ENCODE measurements at places on chromosomes 2 and 18.

GRCh38 chr2:185456517-185456916 is 282.1 kb upstream of the FSIP2 start:
- DNase-seq = no peak

DNA sequence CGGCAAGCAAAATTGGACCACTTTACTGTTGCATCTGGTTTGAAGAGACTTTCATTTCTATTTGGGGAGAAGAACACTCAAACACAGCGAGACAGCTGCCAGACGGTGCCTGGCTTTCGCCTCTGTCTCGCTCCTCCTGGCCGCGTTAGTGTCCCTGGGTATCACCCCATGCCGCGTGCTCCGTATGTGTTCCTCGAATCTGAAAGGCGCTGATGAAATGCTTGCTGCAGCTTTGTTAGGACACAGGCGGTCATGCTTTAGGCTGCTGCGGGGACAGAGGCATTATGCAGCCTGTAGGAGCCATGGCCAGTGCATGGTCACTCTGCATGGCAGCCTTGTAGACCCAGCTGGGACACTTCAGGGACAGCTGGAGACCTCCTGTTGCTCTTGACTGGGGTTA is 53.9 kb downstream of the LDLRAD4 start:
- no peak for DNase-seq

DNA sequence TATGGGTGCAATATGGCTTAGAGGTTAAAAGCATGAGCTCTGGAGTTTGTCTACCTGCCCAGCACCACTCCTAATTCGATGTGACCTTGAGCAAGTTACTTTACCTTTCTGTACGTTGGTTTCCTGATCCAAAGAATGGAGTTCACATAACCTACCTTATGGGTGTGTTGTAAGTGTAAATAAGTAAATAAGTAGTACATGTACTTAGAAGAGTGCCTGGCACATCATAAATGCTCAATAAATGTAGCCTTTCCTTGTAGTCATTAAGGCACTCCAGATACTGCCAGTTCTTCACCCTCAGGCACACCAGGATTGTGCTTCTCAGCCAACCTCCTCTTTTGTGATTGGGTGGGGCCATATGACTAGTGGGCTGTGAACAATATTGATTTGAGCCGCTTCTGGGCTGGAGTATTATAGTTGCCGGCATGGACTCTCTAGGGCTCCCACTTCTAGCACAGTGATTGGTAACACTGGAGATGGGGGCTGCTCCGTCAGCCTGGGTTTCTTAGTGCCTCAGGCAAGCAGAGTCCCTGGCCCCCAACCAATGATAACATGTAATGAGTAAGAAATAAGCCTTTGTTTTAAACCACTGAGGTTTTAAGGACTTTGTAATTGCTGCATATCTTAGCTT is 101.7 kb upstream of the NOSTRIN start:
- DNase-seq = no peak

- peak; percentile 18 for DNase-seq
Measured at GRCh38 chr18:62187543-62188510, 772 bp downstream of the RELCH start.

DNA sequence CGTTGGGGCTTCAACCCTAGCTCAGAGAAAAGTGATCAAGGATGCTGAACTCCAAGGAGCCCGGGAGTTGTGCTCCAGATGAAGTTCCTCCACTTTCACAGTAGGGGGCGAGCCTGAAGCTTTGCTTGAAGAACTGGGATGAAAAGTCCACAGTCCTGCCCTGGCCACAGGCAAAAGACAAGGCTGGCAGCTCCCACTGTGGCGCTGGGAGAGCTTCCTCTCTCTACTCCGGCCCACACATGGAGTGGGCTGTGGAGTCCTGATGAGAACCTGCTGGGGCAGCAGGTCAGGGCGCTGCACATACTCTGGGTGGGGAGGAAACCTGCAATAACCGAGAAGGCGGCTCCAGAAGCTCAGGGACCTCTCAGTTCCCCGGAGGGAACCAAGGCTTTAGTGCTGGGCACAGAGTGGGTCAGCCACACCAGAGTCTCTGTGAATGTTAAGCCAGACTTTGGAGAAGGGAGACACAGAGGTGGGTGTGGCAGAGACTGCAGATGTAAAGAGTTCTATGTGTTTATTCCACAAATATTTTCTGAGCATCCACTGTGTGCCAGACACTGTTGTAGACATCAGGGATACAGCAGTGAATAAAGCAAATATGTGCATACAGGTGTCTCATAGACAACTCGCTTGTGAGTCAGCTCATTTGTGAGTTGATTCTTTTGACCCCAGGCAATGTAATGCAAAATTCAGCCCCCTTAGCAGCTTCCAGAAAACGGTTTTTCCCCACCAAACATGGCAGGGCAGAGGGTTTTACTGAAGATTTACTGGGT is 48.0 kb upstream of the MRPL33 start:
- peak; percentile 68 for DNase-seq

GRCh38 chr2:71778514-71778913 is 325.2 kb downstream of the DYSF start:
- no peak for DNase-seq

DNA sequence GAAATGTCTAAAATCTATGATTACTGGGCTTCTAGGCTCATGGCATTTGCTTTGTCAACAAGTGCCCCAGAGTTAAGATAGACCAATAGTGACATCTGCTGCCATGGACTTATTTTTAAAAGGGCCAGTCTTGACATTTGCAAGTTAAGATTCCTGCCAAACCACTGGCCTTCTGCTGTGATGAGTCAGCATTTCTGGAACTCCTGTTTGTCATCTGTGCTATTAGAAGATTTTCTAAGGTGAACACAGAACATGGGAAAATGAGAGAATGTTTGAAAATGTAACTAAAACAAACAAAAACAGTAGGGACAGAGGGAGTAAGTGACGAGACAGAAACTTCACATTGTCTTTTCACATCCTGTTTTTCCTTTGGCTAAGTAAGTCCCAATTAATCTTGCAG is 93.7 kb upstream of the WDR75 start:
- DNase-seq = no peak

- DNase-seq = no peak
Measured at GRCh38 chr18:32920796-32921787, 148.3 kb upstream of the KLHL14 start.

- DNase-seq = no peak
Measured at GRCh38 chr2:44121899-44122298, 46.8 kb upstream of the PPM1B start.

GRCh38 chr18:39403121-39403520 is 1837.5 kb upstream of the CELF4 start:
- no peak for DNase-seq

GRCh38 chr18:55477499-55477859 is 110.5 kb downstream of the TCF4 start:
- no peak for DNase-seq

DNA sequence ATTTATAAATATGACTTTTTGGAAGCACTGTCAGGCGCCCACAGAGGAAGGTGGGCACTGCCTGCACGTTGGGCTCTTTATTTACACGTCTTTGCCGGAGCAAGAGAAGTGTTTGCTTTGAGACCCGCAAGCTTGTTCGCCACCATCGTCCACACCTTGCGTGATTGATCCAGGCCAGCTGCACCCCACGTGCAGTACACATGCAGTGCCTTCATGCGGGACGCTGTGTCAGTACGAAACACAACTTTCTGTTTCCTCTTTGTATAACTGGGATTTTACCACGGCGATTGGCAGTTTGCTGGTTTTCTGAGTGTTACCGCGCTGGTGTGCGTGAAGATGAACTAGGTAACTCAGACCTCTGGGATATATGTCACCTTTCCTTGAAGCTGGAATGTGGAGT is 571.0 kb upstream of the SALL3 start:
- DNase-seq = no peak

DNA sequence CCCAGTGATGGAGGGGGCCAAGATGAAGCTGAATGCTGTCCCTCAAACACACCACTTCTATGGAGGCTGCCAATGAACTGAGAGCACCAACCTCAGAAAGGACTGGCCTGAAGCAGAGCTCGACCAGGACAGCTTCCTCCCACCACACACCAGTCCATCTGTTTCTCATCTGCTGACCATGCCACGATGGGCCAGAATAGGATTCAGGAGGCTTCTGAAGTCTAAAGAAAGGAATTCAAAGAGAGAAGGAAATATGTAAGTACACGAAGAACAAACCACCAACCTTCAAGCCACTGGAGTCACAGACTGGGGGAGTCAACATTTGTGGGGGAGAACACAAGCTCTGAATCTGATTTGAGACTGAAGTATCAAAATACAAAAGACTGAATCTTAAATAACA is 157.6 kb upstream of the CCDC68 start:
- DNase-seq = no peak

DNA sequence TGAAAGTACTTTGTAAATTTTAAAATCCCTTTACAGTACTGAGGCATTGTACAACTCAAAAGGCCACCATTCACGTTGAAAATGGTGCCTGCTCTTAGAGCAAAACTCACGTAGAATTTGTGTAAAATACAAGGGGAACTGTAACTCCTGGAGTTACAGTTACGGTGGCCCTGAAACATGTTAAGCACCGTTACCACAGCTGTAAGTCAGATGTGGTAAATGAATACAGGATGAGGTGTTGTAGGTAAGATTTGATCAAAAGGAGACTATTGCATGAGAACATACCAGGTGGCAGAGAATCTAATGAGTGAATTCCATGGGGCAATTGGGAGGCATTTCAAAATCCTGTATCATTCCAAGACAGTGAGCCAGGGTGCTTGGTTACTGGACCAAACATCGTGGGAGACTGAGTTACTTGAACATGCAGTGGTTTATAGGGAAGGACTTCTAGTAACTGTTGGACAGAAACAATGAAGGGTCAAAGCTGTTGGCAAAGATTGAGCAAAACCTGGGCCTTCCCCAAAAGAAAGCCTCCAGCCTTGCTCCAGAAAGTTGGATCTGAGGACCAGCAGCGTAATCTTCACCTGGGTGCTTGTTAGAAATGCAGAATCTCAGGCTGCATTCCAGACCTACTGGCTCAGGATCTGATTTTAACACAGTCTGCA is 535.8 kb upstream of the POU3F3 start:
- no peak for DNase-seq

GRCh38 chr2:205025580-205026240 is 480.4 kb downstream of the PARD3B start:
- no peak for DNase-seq

DNA sequence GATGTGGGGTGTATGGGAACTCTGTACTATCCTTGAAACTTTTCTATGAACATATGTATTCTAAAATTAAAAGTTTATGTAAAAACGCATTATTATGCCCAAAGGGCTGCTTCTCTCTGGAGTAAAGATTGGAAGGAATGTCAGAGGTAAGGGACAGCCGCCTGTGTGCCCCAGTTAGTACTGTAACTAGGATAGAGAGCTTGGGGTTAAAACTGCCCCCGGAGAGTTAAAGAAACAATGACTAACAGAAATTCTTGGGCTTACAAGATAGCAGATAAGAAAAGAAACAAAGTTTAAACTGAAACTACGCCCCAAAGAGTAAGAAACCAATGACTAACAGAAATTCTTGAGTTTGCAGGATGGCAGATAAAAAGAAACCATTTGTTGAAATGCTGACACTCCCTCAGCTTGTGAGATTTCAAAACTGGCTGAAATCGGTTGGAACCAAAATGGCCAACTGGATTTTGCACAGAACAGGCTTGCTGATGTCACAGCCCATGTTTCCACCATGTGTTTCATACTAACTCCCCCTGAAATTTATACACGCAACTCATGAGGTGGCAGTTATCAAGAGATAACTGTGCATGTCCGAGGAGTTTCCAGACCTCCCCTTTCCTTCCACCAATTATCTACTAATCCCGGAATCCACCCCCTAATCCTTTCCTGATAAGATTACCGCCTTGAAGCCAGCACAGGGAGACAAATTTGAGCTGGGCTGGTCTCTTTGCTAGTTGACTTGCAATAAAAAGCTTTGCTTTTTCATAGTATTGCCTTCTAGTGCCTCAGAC is 8.7 kb upstream of the TXNDC2 start:
- DNase-seq = no peak

DNA sequence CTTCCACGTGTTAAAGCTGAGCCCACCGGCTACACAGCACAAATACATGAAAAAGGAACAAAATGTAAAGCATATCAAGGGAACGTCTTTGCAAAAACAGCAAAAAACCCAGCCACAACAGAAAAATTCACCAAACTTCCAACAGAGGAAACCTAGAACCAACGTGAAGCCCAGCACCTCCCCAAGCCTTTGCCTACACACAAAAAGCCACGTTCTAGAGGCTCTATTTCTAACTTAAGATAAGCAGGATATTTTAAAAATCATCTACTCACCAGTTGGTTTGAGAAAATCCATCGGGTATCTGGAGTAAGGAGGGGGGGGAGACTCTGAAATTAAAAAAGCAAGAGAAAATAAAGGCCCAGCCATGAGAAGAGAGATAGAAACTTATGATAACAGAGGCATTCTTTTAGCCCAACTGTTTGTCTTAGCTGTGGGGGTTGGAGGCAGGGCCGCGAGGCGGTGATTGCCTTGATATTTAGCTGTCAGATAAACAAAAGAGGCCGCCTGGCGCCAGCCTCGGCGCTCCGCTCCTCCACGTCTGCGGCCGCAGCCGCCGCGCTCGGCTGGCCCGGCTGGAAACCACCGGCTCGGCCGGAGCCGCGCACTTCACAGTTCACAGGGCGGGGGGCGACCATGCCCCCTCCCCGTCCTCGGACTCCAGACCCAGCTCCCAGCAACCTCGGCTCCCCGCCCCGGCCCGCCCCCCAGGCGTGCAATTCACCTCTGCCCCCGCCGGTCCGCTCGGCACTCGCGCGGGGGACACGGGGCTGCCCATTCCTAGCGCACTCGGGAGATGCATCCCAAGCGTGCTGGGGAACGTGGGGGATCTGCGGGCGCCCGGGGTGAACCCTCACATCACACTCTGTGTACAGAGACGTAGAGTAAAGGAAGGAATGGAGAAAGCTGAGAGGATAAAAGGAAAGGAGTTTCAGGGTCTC is 2.4 kb downstream of the SMAD7 start:
- DNase-seq = peak; percentile 43

- no peak for DNase-seq
Measured at GRCh38 chr18:56321470-56321869, 316.9 kb downstream of the TXNL1 start.

GRCh38 chr2:6833300-6833604 is 32.5 kb downstream of the CMPK2 start:
- DNase-seq = no peak

- no peak for DNase-seq
Measured at GRCh38 chr2:234731236-234731635, 220.6 kb upstream of the SH3BP4 start.

- DNase-seq = no peak
Measured at GRCh38 chr2:239910404-239910803, 114.7 kb downstream of the NDUFA10 start.
